ENCODE measurements at places on chromosomes 2 and 18.

DNA sequence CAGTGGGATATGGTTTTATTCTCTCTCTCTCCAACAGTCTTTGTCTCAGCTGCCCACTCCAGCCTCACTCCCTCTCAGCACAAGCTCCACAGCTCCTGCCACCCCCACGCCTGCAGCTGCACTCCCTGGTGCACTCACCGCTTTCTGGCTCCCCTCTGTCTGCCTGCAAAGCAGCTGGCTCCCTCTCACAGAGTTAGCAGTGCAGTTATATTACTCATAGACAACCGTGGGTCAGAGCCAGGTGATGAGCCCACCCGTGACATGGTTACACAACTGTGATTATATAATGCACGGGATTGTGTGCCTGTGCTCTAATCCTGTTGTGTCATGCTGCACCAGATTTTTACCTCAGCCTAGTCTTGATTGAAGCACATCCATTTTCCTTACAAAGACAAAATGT lies 276.9 kb upstream of the CHAC2 start:
- no peaks in the 10 kb centered on the region for H3K27me3 ChIP-seq
- no peaks in the 10 kb centered on the region for H3K36me3 ChIP-seq
- H3K4me1 ChIP-seq: no peaks in the 10 kb centered on the region
- no peak overlapping the region for H3K4me3 ChIP-seq
- no peak for DNase-seq

DNA sequence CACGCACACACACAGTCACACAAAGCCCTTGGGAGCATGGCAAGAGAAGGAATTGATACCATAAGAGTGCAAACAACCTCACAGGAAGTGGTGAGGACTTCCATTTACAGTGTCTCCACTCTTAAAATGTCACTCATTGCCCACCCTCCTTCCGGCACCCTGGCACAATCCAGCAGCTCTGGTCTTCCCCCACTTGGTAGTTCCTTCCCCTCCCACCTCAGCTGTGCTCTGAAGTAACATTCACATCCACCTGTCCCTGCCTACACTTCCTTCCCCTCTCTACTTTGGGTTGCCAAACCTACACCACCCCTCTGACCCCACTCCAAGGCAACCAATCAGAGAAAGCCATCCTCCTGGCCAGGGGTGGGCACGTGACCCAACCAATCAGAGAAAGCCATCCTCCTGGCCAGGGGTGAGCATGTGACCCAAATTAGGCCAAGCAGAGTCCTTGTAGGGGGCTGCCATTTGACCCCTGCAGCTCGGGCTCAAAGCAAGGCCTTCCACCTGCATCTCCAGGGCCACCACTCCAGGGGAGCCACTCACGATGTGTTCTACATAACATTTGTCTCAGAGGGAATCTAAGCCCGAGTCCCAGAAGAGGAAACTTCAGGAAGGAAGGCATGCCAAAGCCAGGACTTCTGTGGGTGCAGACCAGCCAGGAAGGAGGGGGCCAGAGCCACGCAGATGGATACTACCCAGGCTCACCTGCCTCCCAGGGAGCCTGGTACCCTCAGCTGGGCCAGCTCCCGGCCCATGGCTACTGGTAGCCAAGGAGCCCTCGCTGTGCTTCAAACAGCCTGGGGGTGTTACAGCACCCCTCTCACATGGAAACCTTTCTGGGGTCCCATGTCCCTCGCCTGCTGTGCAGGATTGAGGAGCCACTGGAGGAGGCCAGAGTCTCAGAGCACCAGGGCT lies 21.2 kb downstream of the CYP26B1 start:
- H3K27me3 ChIP-seq: no peaks in the 10 kb centered on the region
- no peak overlapping the region for H3K4me3 ChIP-seq
- no peak overlapping the region for H3K27ac ChIP-seq
- peaks cover 9% of the 10 kb centered on the region for H3K4me1 ChIP-seq

- H3K4me3 ChIP-seq: no peak overlapping the region
- no peaks in the 10 kb centered on the region for H3K4me1 ChIP-seq
- no peak overlapping the region for H3K27ac ChIP-seq
- H3K36me3 ChIP-seq: no peaks in the 10 kb centered on the region
These were observed 392.1 kb downstream of the CDH19 start for GRCh38 chr18:66211749-66212148.

- H3K4me1 ChIP-seq: no peaks in the 10 kb centered on the region
- DNase-seq: no peak
- H3K36me3 ChIP-seq: no peaks in the 10 kb centered on the region
- H3K27ac ChIP-seq: no peak overlapping the region
These were observed 297.8 kb downstream of the MYCN start for GRCh38 chr2:16238001-16238761.

DNA sequence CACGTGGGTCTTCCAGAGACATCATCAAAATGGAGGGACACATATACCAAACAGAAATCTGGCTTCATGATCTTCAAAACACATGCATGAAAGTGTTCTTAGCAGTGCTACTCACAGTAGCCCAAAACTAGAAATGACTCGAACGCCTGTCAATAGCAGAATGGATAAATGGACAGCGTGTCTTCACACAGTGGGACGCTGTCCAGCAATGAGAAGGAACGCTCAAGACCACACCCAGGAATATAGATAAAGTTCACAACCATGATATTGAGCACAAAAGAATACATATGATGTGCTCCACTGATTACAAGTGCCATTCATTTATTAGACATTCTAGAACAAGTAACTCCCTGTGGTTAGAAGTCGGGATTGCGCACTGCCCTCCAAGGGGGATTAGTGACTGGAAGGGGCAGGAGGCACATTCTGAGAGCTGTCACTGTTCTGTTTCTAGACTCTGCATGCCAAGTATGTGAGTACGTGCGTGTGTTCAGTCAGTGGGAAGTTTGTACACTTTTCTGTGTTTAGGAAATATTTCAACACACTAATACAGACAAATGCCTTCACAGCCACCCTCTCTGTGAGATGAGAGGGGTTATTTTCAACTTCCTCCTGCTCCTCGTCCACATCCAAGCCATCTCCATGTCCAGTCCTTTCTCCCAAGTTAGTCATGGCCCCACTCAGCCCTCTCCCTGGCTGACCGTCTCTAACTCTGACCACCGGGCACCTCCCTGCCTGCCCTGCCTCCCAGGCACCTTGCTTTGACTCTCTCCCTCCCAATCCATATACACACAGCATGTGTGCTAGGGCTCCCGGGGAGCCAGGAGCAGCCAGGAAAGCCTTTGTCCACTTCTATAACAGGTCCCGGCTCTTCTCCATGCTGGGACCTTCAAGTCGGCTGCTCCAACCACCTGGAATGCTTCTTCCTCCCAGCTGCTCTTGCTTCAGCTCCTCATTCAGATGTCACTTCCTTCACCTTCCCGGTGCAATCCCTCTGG lies 26.9 kb upstream of the TNS1 start:
- H3K4me1 ChIP-seq: peaks cover 18% of the 10 kb centered on the region
- no peak overlapping the region for H3K4me3 ChIP-seq
- H3K36me3 ChIP-seq: no peaks in the 10 kb centered on the region
- DNase-seq: no peak
- H3K27ac ChIP-seq: no peak overlapping the region
- no peaks in the 10 kb centered on the region for H3K27me3 ChIP-seq

DNA sequence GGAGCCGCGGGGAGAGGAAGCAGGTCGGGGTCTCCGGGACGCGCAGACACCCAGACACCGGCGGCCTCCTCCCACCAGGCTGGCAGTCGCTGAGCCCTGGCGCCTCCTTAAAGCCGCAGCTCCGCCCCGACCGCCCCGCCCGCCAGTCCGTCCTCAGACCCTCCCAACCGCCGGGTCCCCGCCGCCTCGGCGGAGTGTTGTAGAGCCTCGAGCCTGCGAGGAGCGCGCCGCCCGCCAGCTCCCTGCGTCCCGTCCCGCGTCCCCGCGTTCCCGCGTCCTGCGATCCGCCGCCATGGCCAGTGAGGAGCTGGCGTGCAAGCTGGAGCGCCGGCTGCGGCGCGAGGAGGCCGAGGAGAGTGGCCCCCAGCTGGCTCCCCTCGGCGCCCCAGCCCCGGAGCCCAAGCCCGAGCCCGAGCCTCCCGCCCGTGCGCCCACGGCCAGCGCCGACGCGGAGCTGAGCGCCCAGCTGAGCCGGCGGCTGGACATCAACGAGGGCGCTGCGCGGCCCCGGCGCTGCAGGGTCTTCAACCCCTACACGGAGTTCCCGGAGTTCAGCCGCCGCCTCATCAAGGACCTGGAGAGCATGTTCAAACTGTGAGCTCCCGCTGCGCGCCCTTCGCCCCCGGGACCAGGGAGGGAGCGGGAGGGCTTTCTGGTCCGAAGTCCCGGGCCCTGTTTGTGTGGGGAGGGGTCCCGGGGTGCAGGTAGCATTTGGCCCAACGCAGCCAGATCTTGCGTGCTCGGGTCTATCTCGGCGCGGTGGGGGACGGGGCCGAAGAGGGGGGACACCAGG lies at the start of gene EFHD1:
Gene EFHD1 (plus strand): TSS at position 192 of the 793 bp plus-strand sequence. CDS start 101 bp downstream, at position 293.
- peak within 1 kb of the TSS; percentile 32 for H3K4me3 ChIP-seq
- no peaks in the 10 kb centered on the region for H3K36me3 ChIP-seq
- DNase-seq: no peak
- peaks cover 34% of the 10 kb centered on the region for H3K27me3 ChIP-seq
- H3K4me1 ChIP-seq: no peaks in the 10 kb centered on the region

DNA sequence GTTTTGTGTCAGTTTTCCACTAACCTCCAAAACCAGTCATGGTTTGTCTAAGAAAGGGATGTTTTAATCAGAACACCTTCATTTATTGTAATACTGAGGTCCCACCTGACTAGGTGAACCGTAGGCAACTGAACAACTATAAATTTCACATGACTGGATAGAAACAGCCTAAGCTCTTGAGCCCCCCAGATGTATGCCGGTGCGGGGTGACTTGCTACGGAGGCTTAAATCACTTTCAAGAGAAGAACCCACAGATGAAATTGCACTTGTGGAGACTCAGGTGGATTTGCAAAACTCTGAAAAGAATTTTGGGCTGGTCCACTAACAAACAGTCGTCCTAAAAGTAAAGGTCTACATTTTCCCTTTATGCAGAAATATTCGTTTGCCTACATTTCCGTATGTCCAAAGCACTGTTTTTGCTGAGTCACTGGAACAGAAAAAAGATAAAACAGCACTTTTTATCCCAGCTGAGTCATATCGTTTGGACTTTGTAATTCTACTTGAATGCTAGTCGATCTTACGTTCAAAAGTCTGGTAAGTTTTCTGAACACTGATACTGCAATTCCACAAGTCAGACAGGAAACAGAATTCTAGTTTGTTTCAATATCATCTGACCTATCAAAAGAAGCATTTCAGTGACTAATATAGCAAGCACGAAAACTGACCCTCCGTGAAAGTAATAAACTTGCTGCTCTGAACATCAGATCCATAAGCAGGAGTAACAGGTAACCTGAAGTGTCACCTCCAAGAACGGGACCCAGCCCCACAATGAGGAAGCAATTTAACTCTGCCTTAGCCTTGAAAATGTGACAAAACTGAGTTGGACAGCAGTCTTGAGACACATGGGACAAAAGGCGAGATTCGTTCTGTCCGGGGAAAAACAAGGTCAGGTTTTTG lies 18.1 kb downstream of the ZNF516 start:
- peak overlapping the region; percentile 77 for H3K27ac ChIP-seq
- no peak for DNase-seq
- H3K36me3 ChIP-seq: peaks cover 12% of the 10 kb centered on the region
- peaks cover 37% of the 10 kb centered on the region for H3K4me1 ChIP-seq
- no peaks in the 10 kb centered on the region for H3K27me3 ChIP-seq

- no peaks in the 10 kb centered on the region for H3K27me3 ChIP-seq
- no peaks in the 10 kb centered on the region for H3K4me1 ChIP-seq
- H3K36me3 ChIP-seq: no peaks in the 10 kb centered on the region
- no peak for DNase-seq
- no peak overlapping the region for H3K4me3 ChIP-seq
These were observed 10.4 kb downstream of the CERKL start for GRCh38 chr2:181646415-181646987.

- DNase-seq: no peak
- no peak overlapping the region for H3K27ac ChIP-seq
- no peaks in the 10 kb centered on the region for H3K4me1 ChIP-seq
- no peaks in the 10 kb centered on the region for H3K27me3 ChIP-seq
These were observed 110.3 kb downstream of the DOCK10 start for GRCh38 chr2:224931956-224932355.

- peak overlapping the region; percentile 70 for H3K27ac ChIP-seq
- no peak for DNase-seq
- peaks cover 28% of the 10 kb centered on the region for H3K27me3 ChIP-seq
These were observed 3.8 kb upstream of the ATP6V1C2 start for GRCh38 chr2:10717628-10718027.

DNA sequence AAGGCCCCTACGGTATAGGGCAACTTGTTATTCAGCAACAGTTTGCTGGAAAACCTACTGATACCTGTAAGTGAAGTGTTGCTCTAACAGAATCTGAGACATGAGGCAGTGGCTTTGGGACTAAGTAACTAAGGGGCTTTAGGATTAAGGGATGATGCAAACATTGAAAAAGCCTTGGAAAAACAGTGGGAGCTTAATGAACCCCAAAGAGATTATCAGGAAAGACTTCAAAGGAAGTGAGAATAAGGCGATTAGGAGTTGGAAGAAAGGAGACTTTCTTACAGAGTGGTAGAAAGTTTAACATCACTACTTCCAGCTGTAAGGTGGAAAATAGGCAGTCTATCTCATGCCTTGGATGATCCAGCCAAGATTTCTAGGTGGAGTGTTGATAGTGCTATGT lies 158.2 kb upstream of the TRIB2 start:
- no peak overlapping the region for H3K27ac ChIP-seq
- peaks cover 14% of the 10 kb centered on the region for H3K4me1 ChIP-seq
- no peaks in the 10 kb centered on the region for H3K36me3 ChIP-seq
- H3K4me3 ChIP-seq: no peak overlapping the region
- DNase-seq: no peak

- H3K36me3 ChIP-seq: no peaks in the 10 kb centered on the region
- no peak for DNase-seq
- H3K4me1 ChIP-seq: no peaks in the 10 kb centered on the region
- H3K27ac ChIP-seq: no peak overlapping the region
- no peak overlapping the region for H3K4me3 ChIP-seq
These were observed 234.1 kb downstream of the GLI2 start for GRCh38 chr2:120969613-120970355.

DNA sequence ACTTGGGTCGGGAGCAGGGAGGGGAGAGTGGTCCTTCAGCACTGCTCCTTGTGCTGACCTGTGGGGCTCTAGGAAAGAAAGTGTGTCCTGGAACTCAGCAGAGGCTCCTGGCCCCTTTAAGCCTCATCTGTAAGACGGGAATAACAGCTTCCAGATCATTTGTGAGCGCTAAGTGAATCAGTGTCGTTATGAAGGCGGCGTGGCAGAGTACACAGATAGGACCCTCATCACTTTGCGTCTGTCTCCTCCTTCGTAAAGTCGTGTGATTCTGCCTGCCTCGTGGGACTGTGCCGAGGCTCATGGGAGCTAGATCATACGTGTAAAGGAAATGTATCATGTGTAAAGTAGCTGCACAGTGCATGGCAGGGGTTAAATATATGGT lies 18.6 kb downstream of the COLEC11 start:
- no peaks in the 10 kb centered on the region for H3K36me3 ChIP-seq
- H3K4me3 ChIP-seq: no peak overlapping the region
- H3K4me1 ChIP-seq: no peaks in the 10 kb centered on the region

DNA sequence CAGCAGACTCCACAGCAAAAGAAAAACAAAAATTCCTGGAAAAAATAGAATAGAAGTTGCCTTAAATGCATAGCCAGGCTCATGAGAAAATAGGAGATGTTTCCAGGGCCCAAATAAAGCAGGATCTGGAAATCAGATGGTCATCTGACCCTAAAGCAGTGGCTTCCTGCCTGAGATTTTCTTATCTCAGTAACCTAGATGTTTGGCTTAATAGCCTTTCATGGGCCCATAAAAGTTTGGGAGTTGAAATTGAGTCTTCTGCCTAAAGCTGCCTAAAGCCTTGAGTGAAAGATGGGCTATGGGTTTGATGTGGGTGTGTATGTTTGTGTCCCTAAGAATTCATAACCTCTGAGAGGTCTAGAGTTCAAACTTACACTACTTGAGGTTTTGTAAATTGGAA lies 149.1 kb downstream of the ANTXR1 start:
- peaks cover 35% of the 10 kb centered on the region for H3K4me1 ChIP-seq
- peak overlapping the region; percentile 49 for H3K27ac ChIP-seq
- DNase-seq: no peak
- H3K27me3 ChIP-seq: no peaks in the 10 kb centered on the region
- H3K4me3 ChIP-seq: no peak overlapping the region

Data from RWPE2 (cell line).